ENCODE measurements at places on chromosomes 7 and 10.
A peak's percentile ranks its signal among the peaks of the same experiment; 100 is the strongest.

DNA sequence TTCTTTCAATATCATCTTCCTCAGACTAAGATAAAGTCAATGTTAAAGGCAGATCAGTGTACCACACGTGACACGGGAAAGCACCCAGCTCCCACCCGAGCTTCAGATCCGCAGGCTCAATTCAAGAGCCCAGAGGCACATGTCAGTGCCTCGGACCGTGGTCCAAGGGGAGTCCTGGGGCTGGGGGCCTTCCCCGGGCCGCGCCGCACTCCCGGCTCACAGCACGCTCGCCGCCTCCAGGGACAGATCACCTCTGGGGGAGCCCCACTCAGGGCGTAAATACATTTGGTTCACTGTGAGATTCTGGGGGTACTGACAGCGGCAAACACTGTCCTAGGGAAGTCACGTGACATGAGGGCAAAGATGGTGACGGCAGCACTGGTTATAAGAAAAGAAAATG, 10.8 kb downstream of the BNIP3 start:
- no peak for DNase-seq

DNA sequence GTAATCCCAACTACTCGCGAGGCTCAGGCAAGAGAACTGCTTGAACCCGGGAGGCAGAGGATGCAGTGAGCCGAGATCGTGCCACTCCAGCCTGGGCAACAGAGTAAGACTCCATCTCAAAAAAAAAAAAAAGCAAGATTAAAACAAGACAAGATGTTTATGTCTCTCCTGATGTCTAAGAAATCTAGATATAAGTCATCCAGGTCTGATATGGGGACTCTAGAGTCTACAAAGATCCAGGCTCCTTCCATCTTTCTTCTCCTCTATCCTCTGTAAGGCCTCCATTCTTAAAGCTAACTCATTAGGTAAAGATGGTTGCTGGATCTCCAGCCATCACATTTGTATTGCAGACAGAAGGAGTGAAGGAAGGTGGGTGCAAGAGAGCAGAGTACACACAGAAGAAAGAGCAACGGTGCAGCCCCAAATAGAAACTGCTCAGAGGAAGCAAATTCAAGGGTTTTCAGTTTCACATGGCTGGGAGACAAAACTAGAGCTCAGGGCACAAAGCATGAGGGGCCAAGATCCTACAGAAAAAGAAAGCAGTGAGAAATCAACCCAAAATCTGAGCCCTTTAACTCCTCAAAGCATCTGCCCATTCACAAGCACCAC, 57.6 kb downstream of the USP6NL start:
- DNase-seq, result no peak

GRCh38 chr10:49187950-49188761, at the start of gene TMEM273:
TMEM273 (minus strand) TSS chr10:49188391; CDS start chr10:49188336, 55 bp downstream.
- no peak for DNase-seq

DNA sequence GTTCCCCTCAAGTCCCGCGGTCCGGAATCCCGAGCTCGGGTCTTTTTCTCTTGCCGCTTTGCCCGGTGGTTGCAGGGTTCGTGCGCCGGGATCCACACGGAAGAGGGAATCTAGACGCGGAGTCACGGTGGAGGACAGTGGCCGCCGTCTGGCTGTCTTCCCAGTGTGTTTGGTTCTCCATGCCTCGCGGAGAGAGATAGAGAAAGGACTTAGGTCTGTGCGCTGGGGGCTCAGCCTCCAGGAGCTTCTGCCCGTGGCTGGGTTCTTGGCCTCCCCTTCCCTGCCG, 1.6 kb downstream of the FFAR4 start:
- DNase-seq, result no peak

- peak; percentile 23 for DNase-seq
These were observed 851 bp downstream of the MKRN1 start for GRCh38 chr7:140478246-140479061.

GRCh38 chr10:31686599-31686998, 242.0 kb downstream of the ARHGAP12 start:
- no peak for DNase-seq

- no peak for DNase-seq
These were observed 8.8 kb downstream of the TNS3 start for GRCh38 chr7:47572939-47573757.

DNA sequence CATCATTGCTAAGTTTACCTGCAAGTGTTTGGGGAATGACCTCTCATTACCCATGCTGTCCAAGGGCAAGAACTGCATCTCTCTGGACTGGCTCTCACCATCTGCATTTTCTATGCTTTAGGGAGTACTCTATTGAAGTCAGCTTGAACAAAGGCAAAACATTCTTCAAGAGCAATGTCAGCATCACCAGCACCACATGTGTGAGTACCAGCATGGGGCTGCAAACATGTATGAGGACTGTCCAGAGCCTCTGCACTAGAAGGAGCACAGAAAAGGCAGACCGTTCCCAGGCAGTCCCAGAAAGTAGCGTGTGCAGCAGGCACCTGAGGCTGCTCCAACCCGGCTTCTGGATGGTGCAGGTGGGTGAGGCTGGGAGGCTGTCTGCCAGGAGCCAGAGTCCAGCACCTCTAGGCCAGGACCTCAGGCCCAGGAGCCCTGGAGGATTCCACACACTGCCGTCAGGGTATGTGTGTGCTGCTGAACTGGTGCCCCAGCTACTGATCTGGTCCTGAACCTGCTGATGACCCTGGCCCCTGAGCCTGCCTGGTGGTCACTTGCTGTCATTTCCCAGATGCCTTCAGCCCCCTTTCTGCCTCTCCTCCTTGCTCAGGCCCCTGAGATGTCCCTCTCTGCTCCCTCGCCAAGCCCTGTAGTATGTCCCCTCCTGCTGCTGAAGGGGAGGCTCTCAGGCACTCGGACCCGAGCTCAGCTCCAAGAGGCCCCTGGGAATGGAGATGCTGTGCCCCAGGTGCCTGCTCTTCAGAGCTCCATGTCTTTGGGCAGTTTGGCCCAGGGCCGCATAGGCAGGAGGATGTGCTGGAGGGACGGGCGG, 20.7 kb downstream of the ANTXRL start:
- no peak for DNase-seq

DNA sequence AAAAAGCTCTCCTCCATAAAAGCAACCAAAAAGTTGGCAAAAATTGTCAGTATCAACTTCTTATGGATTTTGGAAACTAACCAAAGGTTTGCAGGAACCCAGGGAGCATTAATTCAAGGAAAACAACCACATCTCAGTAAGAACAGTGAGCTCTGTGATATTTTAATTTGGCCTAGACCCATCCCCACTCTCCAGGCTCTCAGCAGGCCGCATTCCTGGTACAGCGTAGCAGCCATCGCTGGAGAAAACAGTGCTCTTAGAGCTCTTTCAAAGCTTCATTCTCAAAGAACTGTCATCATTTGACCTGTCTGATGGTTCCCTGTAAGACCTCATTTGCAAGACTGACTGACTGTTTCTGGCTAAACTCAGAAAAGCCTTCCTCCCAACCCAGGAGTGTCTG, 81.9 kb downstream of the NUDCD3 start:
- no peak for DNase-seq

GRCh38 chr7:12091231-12091630, 119.9 kb upstream of the TMEM106B start:
- no peak for DNase-seq

- no peak for DNase-seq
These were observed 159.9 kb upstream of the EEPD1 start for GRCh38 chr7:35993113-35993512.

DNA sequence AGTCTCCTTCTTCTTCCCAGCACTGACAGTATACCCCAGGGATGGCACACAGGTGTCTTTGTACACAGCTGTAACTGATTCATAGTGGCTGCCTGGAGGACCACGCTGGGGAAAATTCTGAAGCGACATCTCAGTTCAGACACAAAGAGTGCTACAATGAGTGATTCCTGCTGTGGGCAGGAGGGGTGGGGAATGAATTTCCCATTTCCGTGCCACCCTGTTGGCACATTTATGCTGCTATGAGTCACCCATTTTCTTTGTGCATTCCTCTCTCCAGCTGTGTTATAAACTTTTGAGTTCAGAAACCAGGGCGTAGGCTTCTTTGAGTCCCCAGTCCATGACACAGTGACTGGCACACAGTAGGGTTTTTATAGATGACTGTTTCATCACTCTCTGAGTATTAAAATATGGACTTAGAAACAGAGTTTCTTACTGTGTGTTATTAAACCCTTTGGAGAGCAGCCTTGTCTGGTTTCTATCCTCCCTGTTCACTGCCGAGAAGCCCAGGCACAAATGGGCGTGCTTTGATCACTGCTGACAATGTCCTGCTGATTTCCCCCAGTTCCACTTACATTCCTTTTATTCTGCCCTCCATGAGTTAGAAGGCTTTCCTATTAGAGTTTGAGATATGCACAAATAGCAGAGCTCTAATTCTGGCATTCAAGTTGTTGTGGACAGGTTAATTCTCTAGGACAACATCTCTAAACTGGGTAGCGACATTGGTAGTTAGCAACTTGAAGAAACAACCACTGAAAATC, 24.0 kb upstream of the NPS start:
- no peak for DNase-seq
